Astrocyte (in vitro differentiated cells and primary cell): ENCODE measurements at places on chromosomes 4 and X. TPM values are rescaled to one million over a fixed set of nuclear protein-coding genes. Genes with fewer than 3 reads are reported as not detected.
A peak's percentile ranks its signal among the peaks of the same experiment; 100 is the strongest.

The ZNF630 gene
- 1.3 and 1.8 TPM in 2 replicates for total RNA-seq

The YIPF7 gene
- 0.30 and 0.31 TPM in 2 replicates for total RNA-seq

The DCHS2 gene
- total RNA-seq, result 0.25 and 0.36 TPM in 2 replicates

The INPP4B gene
- total RNA-seq, result 2.4 and 2.8 TPM in 2 replicates

The ZNF141 gene
- total RNA-seq, result 8.4 and 10.3 TPM in 2 replicates

The PROM1 gene
- 34.5 and 38.0 TPM in 2 replicates for total RNA-seq

The LANCL3 gene
- total RNA-seq, result 0.22 and 0.36 TPM in 2 replicates

The C4orf36 gene
- not detected in 2 replicates for total RNA-seq

- DNase-seq, result no peak
- no peak overlapping the region for H3K4me3 ChIP-seq
- H3K4me1 ChIP-seq, result peaks cover 6% of the 10 kb centered on the region
- no peaks in the 10 kb centered on the region for H3K36me3 ChIP-seq
- no peak overlapping the region for H3K27ac ChIP-seq
Observed at GRCh38 chr4:55086578-55086977, 38.8 kb downstream of the KDR start.

- H3K4me1 ChIP-seq, result peaks cover 13% of the 10 kb centered on the region
- H3K27ac ChIP-seq, result no peak overlapping the region
- H3K27me3 ChIP-seq, result no peaks in the 10 kb centered on the region
- H3K36me3 ChIP-seq, result no peaks in the 10 kb centered on the region
Observed at GRCh38 chrX:68929332-68930150, 100.7 kb downstream of the EFNB1 start.

GRCh38 chr4:106809076-106809475 lies 227.0 kb downstream of the DKK2 start:
- no peaks in the 10 kb centered on the region for H3K36me3 ChIP-seq
- no peak overlapping the region for H3K27ac ChIP-seq
- H3K27me3 ChIP-seq, result no peaks in the 10 kb centered on the region
- no peaks in the 10 kb centered on the region for H3K4me1 ChIP-seq

DNA sequence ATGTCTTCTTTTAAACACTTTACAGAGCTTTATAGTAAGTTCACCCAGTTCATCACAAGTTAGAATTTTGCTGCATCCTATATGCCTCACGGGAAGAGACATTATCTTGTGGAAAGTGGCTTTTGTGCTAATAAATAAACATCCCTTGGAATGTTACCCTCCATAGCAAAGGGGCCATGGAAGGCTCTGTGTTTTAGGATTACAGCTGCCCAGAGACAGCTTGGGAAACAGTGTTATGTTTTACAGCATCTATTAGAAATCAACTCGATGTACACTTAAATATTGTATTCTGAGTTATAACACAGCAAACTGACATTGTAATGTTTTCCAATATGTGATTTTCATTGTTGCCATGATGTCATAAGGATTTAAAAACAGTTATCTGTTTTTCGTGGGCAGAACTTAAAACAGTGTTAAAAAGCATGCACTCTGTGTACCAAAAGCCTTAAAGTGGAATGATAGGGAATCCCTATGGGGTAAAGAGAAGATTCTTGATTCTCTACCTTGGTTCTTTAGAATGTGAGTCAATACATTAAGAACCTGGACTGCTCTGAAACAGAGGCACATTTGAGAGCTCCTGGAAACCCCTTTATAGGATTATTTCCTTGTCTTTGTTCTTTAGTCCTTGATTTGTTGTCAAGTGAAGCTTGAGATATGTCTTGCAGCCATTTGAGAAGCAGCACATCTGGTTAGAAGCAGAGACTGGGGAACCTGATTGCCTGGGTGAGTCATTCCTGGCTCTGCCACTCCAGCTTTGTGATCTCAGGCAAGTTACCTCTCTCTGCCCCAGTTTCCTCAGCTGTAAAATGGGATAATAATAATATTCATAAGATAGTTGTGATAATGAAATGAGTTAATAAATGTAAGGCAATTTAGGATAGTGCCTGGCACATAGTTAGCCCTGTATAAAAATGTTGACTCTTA lies 41.6 kb downstream of the ARHGAP10 start:
- peak overlapping the region; percentile 96 for H3K27ac ChIP-seq
- peak; percentile 68 for DNase-seq
- H3K4me1 ChIP-seq, result peaks cover 34% of the 10 kb centered on the region
- no peaks in the 10 kb centered on the region for H3K27me3 ChIP-seq

GRCh38 chr4:155883895-155884294 lies 17.8 kb upstream of the ASIC5 start:
- no peaks in the 10 kb centered on the region for H3K27me3 ChIP-seq
- no peaks in the 10 kb centered on the region for H3K4me1 ChIP-seq
- DNase-seq, result no peak
- H3K36me3 ChIP-seq, result no peaks in the 10 kb centered on the region
- H3K27ac ChIP-seq, result no peak overlapping the region

DNA sequence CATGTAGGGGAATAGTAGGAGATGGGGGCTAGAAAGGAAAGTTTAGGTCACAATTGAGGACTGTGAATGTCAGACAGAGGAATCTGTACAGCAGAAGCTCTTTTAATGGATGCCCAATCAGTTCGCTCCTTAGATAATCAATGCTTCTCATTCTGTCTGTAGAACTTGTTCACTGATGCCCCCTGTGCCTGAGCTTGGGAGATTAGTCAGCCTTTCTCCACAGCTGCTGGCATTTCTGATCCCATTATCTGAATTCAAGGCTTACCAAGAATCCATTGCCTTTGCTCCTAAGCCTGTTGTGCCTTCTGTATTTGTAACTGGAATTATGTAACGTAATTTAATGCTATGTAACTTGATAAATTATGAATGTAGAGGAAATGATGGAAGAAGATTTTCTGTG lies 53.2 kb upstream of the BBS12 start:
- no peaks in the 10 kb centered on the region for H3K27me3 ChIP-seq
- no peak overlapping the region for H3K4me3 ChIP-seq

DNA sequence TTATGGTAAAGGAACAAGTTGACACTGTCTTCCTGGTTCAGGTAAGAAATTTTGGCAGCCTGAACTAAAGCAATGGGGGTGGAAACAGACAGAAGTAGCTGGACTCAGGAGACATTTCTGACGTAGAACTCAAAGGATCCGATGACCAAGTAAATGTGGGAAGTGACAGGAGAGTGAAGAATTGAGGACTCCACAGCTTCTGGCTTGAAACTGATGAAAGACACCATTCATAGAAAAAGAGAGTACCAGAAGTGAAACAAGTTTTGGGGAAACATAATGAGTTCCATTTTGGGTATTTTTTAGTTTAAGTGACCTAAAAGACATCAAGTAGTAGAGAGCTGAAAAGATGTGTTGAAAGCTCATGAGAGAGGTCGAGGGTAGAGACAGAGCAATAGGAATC lies 5.7 kb downstream of the FAM120C start:
- no peak for DNase-seq
- H3K27me3 ChIP-seq, result no peaks in the 10 kb centered on the region
- no peak overlapping the region for H3K4me3 ChIP-seq
- H3K4me1 ChIP-seq, result peaks cover 20% of the 10 kb centered on the region
- H3K27ac ChIP-seq, result peak overlapping the region; percentile 63

DNA sequence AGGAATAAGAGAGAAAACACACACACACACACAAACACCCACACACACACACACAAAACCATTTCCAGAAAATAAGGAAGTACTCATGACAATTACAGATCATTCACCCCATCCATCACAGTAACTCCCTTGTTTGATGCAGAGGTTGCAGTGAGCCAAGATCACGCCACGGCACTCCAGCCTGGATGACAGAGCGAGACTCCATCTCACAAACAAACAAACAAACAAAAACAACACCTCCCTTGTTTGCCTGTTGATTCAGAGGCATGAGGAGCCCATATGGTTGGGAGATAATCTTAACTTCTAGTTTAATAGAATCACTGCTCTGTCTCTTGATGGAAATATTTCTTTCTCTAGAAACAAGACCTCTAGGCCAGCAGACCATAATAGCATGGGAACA lies 2043.5 kb upstream of the AGA start:
- no peaks in the 10 kb centered on the region for H3K27me3 ChIP-seq
- H3K36me3 ChIP-seq, result no peaks in the 10 kb centered on the region
- no peak overlapping the region for H3K27ac ChIP-seq
- no peak overlapping the region for H3K4me3 ChIP-seq

DNA sequence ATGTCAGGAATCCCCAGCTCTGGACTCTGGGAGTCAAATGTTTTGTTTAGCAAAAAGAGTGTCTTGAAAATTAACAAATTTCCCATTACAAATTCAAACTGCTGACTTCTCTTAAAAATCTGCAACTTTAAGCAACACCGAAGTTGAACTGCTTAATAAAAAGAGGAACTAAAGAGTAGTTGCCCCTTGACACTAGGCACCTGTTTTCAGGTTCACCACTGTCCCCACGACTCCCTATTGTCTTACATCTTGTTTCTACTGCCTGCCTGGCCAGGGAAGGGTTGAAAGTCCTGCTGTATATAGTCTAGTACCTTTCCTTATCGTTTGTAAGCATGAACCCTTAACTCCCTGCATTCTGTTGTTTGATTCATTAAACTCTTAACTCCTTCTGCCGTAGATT lies 173.9 kb downstream of the SCFD2 start:
- peaks cover 26% of the 10 kb centered on the region for H3K4me1 ChIP-seq
- H3K27ac ChIP-seq, result no peak overlapping the region
- H3K4me3 ChIP-seq, result no peak overlapping the region

- H3K4me1 ChIP-seq, result peaks cover 7% of the 10 kb centered on the region
- H3K27ac ChIP-seq, result no peak overlapping the region
- H3K27me3 ChIP-seq, result peaks cover 25% of the 10 kb centered on the region
- DNase-seq, result no peak
Observed at GRCh38 chr4:139560406-139561104, 4.5 kb upstream of the SETD7 start.

DNA sequence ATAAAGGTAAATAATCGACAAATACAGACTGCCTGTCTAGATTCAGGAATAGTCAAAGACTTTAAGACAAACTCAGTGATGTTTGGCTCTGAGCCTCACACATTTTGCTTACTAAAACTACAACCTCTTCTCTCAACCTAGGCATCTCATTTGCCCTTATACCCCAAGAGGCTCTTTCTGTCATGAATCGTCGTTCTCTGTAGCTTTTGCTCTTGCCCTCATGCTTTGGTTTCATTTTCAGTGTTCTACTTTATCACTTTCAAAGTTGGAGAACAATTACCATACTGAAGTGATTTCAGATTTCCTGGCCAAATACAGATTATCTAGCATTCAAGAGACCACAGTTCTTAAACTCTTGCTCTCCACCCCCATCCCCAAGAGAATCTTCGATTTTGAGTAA lies 114.1 kb upstream of the RAP2C start:
- no peak overlapping the region for H3K4me3 ChIP-seq
- no peaks in the 10 kb centered on the region for H3K27me3 ChIP-seq
- H3K4me1 ChIP-seq, result no peaks in the 10 kb centered on the region

GRCh38 chr4:65302145-65302544 lies 368.1 kb downstream of the EPHA5 start:
- peaks cover 3% of the 10 kb centered on the region for H3K4me1 ChIP-seq
- H3K27me3 ChIP-seq, result no peaks in the 10 kb centered on the region
- DNase-seq, result peak; percentile 76
- H3K27ac ChIP-seq, result no peak overlapping the region
- H3K4me3 ChIP-seq, result no peak overlapping the region

DNA sequence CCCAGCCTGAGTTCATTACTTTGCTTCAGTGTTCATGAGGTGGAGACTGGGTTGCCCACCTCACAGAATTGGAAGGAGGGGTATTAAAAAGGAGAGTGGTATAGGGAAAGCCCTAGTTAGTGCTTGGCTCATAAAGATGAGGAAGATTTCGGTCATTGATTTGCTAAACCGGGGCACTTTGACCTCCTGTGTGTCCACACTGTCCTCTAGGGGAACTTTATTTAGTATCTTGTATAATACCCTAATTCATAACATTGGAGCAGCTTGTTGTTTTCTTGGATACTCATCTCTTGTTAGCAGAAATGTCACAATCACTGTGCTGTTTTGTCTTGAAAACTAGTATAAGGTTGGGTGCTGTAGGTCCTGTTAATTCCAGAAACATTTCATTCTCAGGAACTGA lies 49.8 kb downstream of the GYG2 start:
- H3K4me3 ChIP-seq, result no peak overlapping the region
- no peak overlapping the region for H3K27ac ChIP-seq
- no peaks in the 10 kb centered on the region for H3K4me1 ChIP-seq

- H3K36me3 ChIP-seq, result no peaks in the 10 kb centered on the region
- H3K27ac ChIP-seq, result no peak overlapping the region
- no peaks in the 10 kb centered on the region for H3K4me1 ChIP-seq
Observed at GRCh38 chrX:152245213-152245612, 106.8 kb upstream of the MAGEA10 start.

DNA sequence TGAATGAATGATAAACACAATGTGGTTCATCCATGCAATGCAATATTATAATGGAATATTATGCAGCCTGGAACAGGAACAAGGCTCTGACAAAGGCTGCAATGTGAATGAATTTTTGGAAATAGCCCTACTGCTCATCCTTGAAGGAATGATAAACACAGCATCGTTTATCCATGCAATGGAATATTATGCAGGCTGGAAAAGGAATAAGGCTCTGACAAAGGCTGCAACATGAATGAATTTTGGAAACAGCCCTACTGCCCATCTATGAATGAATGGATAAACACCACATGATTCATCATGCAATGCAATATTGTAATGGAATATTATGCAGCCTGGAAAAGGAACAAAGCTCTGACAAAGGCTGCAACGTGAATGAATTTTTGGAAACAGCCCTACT lies 159.4 kb downstream of the CRLF2 start:
- H3K27me3 ChIP-seq, result no peaks in the 10 kb centered on the region
- no peaks in the 10 kb centered on the region for H3K36me3 ChIP-seq
- no peak overlapping the region for H3K27ac ChIP-seq
- DNase-seq, result no peak
- H3K4me3 ChIP-seq, result no peak overlapping the region

GRCh38 chr4:105243446-105243845 lies 96.8 kb downstream of the TET2 start:
- H3K27ac ChIP-seq, result no peak overlapping the region
- no peaks in the 10 kb centered on the region for H3K27me3 ChIP-seq
- H3K36me3 ChIP-seq, result no peaks in the 10 kb centered on the region
- peaks cover 3% of the 10 kb centered on the region for H3K4me1 ChIP-seq
- no peak for DNase-seq

DNA sequence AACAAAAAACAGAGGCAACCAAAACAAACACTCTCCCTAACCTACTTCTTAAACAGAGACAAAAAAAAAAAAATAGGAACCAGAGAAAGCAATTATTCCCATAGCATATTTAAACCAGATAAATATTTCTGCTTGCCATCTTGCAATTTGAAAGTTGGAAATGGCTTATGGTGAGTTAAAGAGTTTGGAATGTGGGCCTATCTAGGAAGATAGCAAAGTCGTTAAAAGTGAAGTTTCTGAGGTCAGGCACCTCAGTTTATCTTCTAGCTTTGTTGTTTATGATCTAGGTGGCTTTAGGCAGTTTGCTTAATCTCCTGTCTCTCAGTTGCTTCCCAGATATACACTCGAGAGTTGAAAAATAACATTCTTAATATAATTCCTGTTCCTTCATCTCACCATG lies 284.2 kb downstream of the KCNIP4 start:
- no peak for DNase-seq
- H3K27ac ChIP-seq, result no peak overlapping the region
- H3K27me3 ChIP-seq, result no peaks in the 10 kb centered on the region
- no peaks in the 10 kb centered on the region for H3K4me1 ChIP-seq
- H3K4me3 ChIP-seq, result no peak overlapping the region
- no peaks in the 10 kb centered on the region for H3K36me3 ChIP-seq
